EH (cell line): ENCODE measurements at places on chromosomes 12 and 14.
A peak's percentile ranks its signal among the peaks of the same experiment; 100 is the strongest.

DNA sequence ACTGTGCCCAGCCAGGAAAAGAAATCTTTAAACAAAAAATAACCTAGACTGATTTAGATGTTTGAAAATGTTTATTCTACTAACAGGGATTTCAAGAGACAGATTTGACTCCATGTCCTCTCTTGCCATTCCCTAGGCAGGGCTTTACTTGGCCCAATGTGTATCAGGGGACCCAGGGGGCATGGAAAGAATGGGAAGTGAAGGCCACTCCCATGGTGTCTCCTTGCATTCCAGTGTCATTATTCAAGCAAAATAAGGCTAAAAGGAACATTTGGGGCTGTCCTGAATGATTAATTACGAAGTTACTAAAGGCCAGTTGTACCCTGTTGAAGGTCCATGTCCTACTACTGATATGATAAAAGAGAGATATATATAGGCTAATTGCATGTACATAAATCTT, 151.9 kb upstream of the ATF7IP start:
- DNase-seq, result peak; percentile 30

GRCh38 chr12:5173511-5174011, 129.9 kb downstream of the KCNA5 start:
- DNase-seq, result peak; percentile 76

DNA sequence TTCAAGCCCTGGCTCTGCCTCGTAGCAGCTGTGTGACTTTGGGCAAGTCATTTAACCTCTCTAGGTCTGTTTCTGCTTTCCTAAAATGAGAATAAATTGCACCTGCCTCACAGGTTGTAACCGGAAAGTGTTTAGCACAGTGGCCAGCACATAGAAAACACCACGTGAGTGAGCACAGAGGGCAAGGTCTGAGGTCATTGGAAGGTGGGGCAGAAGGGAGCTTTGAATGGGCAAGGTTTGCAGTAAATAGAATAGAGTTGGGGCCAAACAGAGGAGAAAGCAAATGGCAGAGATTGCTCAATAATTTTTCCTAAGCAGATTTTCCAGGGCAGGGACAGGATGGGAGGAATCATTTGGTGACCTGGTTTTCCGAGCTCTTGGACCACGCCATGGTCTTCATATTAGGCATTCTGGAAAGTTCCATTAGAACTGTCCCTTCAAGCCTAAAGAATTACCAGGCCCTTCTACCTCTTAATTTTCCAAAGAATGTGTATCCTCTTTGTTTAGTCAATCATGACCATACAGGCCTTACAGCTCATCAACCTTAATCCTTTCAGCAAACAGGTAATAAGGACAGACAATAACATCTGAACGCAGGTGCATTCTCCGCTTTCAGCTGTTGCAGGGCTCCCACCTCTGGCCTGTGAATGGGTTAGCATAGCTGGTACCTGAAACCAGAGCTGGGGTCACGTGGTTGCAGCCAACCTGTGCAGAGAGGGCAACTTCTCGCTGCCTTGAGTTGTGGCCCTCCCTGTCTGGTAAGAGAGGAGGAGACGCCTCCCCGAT, 53.8 kb downstream of the VWF start:
- DNase-seq, result no peak

- DNase-seq, result no peak
Observed at GRCh38 chr14:53156238-53156637, 3.1 kb upstream of the DDHD1 start.

GRCh38 chr12:47823422-47824086, 3.9 kb upstream of the HDAC7 start:
- DNase-seq, result no peak

DNA sequence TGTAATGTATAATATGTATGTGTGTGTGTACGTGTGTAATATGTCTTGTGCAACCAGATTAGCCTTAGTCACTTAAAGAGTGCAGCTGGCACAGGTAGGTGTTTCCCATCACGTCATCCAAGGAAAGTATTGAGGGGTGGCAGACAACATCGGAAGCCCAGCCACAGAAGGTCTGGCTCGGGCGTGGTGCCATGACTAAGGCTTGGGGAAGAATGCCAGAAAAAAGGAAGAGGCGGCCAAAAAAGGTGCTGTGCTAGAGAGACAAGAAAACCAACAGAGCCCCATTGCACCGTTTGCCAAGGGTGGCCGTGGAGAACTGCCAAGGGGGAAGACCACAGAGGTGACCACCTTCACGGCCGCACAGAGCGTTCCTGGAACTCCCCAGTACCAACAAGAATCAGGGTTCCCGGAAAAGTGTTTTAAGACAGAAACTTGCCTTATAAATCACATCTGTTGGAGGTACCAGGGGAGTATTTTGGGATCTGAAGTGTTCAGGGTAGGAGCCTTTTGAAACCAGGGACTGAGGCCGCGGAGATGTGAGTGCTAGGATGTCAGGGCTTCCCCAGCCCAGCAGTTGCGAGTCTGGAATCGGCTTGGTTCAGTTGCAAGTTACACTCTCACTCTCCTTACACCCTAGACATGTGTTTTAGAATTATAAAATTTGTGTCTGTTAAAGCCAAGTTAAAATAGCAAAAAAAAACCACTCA, 131.2 kb upstream of the DYRK2 start:
- peak; percentile 10 for DNase-seq

GRCh38 chr12:52952076-52952801, 3.3 kb downstream of the KRT18 start:
- DNase-seq, result peak; percentile 43

DNA sequence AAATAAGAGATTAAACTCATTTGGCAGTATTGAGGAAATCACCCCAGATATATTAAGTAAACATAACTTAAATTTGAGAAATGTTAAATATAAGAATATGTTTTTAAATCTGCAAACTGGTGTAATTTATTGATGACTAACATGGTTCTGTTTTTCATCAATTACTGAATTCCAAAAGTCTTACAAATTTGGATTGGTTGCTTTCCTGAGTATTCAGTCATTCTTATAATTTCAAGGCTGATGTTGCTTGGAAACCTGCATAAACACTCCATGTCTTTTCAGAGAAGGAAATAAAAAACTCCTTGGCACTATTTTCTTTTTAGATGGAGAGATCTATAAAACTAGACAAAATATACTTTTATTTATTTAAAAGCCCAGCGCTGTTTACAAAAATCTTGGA, 71.7 kb downstream of the NOVA1 start:
- no peak for DNase-seq

- DNase-seq, result peak; percentile 41
Observed at GRCh38 chr12:12336049-12336411, 14.0 kb downstream of the MANSC1 start.

- DNase-seq, result peak; percentile 86
Observed at GRCh38 chr14:61154641-61155040, 126.5 kb downstream of the TMEM30B start.

GRCh38 chr14:103684471-103684870, 30.8 kb downstream of the XRCC3 start:
- DNase-seq, result no peak

DNA sequence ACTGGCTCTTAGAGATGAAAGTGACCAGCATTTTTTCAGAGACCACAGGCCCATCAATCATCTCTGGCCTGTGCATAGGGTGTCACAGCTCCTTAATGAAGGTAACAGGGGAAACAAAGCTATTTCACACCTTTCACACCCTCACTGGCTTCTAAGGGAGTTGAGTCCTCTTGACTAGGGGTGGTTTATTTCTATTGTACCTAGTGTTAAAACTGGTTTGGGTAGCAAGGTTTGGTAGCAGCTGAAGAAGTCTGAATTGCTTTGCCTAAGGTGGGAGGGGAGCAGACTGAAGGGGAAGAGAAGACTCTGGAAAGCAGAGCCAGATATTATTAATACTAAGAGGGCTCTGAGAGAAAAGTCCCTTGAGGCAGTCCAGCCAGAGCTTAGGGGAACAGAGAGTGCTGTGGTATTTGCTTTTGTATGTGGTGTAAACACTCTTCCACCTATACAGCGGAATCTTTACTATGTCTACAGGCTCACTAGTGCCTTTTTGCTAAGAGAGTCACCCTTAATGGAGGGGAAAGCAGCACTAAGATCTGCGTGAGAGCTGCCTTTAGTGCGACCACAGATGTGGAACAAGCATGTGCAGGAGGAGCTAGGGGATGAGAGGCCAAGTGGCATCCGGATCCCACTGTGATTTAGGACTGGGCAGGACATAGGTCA, 95.8 kb downstream of the STXBP6 start:
- DNase-seq, result no peak

GRCh38 chr12:2070440-2071045, 17.8 kb downstream of the CACNA1C start:
- DNase-seq, result no peak

DNA sequence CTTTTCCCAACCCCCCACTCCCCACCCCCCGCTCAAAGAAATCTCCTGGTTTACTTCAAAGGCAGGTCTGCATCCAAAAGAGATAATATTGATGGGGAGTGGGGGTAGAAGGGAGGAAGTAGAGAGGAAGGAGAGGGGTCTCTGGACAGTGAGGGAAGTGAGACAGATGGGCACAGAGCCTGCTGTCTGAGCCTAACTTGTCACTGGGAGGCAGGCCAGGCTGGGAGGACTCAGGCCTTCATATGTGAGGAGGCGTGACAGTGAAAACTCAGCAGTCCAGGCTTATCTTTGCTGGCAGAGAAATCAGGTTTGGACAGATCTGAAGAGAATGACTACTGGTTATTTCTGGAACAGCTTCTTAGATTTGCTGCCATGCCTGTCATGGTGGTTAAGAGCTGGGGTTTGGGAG, 192.3 kb downstream of the NUAK1 start:
- no peak for DNase-seq

GRCh38 chr12:70217416-70217815, 25.8 kb upstream of the CNOT2 start:
- DNase-seq, result no peak

GRCh38 chr14:97978341-97978740, 1181.2 kb downstream of the VRK1 start:
- DNase-seq, result no peak

DNA sequence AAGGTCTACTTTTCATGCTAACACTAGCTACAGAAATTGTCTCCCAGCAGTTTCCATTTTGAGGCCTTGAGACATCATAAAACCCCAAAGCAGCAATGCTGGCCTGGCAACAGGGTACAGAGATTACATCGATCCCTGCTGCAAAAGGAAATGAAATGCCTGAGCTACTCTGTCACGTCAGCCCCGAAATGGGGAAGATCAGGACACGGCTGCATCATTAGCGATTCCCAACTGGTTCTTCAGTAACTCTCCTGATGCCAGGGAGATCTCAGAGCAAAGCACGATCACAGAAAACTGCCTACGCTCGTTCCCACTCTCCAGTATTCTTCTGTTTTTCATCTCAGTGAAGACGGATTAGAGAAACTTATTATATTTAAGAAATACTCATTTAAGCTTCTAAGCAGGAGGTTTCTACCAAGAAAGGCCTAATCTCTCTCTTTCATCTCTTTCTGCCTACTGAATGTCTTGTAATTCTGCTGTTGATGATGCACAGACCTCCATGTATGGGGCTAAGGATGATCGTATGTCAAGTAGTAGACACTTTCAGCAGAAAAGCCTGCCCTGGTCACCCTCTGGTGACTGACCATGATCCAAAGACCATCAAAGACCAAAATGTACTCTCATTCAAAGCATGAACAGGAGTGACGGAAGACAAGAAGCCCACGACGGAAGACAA, 168.5 kb downstream of the RIMBP2 start:
- no peak for DNase-seq

DNA sequence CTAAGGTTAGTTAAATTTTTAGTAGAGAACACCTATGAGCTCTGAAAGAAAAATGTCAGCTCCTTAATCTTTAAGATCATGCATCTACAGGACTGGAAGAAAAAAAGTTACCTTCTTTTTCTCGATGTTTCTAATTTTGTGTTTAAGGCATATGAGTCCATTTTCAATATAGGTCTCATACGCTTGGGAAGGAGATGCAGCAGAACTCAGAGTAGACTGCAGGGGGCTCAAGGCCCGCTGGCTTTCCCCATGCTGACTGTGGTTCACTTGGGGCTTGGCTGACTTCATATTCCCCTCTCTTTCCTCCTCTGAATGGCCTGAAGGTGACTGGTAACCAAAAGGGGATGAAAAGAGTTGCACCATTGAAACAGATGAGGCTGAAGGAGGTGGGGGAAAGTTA, 1.5 kb downstream of the CAPRIN2 start:
- DNase-seq, result peak; percentile 53

DNA sequence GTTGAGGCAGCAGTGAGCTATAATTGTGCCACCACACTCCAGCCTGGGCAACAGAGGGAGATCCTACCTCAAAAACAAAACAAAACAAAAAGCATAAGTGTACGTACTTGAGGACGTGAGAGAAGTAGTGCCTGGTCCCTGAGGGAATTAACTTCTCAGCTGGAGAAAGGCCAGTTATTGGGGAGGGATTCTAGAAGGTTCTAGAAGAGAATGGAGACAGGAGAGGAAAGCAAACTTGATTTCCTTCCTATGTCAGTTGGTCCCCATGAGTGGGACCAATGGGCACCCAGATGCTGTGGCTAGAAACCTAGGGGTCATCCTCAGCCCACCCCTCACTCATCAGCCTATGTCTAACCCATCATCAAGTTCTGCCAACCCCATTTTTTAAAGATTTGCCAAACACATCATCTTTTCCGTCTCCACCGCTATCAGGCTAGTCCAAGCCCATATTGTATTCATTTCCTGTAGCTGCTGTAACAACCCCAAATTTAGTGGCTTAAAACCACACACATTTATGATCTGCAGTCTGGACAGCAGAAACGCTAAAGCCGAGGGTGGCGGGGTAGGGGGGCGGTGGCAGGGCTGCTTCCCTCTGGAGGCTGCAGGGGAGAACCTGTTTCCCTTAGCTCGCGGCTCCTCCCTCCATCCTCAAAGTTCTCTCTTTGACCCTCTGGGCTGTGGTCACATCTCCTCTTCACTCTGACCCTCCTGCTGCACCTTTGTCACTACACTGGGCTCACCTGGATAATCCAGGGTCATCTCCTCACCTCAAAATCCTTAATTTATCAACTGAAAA, 7.2 kb upstream of the RBM19 start:
- DNase-seq, result no peak

DNA sequence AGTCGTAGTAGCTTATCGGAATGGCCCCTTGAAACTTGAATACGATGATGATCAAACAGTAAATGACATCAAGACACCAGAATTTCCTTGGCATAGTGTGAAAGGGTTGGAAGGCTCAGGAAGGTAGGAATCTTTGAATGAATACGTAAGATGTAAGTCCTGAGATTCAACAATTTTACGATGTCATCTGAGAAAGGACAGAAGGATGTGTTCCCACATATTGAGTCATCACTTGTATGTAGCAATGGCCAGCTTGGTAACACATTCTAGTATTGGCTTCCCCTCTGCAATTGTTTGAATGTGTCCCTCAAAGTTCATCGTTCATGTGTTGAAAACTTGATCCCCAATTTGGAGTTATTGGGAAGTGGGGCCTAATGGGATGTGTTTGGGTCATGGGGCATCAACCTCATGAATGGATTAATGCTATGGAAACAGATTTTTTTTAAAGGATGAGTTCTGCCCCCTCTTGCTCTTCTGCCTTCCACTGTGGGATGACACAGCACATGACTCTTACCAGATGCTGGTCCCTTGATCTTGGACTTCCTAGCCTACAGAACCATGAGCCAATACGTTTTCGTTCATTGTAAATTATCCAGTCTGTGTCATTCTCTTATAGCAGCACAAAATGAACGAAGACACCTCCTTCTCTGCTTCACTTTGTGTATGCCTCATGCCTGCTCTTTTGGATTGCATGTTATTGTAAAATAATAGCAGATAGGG, 284.6 kb downstream of the BCAT1 start:
- peak; percentile 11 for DNase-seq
